ENCODE measurements at places on chromosomes 16 and 17.

DNA sequence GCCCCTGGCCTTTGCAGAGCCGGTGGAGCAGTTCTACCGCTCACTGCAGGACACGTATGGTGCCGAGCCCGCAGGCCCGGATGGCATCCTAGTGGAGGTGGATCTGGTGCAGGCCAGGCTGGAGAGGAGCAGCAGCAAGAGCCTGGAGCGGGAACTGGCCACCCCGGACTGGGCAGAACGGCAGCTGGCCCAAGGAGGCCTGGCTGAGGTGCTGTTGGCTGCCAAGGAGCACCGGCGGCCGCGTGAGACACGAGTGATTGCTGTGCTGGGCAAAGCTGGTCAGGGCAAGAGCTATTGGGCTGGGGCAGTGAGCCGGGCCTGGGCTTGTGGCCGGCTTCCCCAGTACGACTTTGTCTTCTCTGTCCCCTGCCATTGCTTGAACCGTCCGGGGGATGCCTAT lies 29.5 kb downstream of the CIITA start:
- DNase-seq: no peak

DNA sequence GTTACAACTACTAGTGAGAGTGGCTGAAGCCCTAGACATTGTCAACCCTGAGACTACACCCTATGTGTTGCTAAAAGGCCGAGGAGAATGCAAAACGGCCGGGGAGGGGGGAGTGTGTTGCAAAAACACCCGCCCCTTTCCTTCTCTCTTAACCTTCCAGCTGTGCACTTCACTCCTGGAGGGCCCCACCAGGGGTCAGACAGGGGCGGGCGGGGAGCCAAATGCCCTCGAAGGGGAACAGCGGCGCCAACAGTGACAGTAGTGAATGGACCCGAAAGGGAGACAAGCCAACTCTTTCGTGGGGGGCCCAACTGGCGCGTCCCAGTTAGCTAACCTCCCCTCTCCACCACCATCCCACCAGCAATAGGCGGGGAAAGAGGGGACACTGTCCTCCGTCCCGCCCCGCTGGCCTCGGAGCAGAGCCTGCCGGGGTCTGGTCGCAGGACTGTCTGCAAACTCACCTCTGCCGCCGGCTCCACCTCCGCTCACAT lies 352 bp downstream of the MARF1 start:
- peak; percentile 86 for DNase-seq

DNA sequence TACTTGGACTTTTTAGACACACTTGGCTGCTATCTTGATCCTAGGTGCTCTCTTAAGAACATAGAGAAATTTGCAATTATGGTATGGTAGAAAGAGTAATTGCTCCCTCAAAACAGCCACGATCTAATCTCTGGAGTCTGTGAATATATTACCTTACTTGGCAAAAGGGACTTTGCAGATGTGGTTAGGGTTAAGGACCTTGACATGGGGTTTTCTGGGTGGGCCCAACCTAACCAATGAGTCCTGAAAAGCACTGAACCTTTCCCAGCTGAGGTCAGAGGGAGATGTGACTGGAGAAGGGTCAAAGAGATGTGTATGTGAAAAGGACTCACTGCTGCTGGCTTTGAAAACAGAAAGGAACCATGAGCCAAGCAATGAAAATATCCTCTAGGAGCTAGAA lies 26.7 kb upstream of the MED13 start:
- no peak for DNase-seq

GRCh38 chr17:73625991-73626673 lies 18.1 kb downstream of the SDK2 start:
- DNase-seq: no peak

- no peak for DNase-seq
Observed at GRCh38 chr16:17027488-17028129, 443.2 kb downstream of the XYLT1 start.

DNA sequence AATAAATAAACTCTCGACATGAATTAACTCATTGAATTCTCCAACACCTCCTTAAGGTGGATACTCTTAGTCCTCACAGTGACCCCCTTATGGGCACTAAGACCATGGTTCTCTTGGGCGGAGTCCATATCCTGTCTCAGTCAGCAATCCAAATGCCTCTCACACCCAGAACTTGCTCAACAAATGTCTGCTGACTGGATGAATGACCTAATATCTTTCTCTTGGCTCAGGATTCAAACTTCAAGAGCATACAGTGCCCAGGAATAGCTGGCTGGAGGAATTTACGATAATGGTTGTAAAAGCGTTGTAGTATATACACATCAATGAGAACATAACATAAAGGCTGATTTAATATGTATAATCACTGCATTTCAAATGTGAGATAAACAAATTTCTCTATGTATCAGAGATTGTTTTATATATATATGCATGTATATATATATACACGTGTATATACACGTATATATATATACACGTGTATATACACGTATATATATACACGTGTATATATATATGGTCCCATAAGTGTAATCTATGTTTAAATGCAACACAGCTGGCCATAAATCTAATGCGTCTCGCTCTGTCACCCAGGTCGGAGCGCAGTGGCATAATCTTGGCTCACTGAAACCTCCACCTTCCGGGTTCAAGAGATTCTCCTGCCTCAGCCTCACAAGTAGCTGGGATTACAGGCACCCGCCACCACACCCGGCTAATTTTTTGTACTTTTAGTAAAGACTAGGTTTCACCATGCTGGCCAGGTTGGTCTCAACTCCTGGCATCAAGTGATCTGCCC lies 6.5 kb upstream of the UBB start:
- no peak for DNase-seq

GRCh38 chr16:27841061-27841801 lies 222.3 kb downstream of the GSG1L start:
- no peak for DNase-seq

DNA sequence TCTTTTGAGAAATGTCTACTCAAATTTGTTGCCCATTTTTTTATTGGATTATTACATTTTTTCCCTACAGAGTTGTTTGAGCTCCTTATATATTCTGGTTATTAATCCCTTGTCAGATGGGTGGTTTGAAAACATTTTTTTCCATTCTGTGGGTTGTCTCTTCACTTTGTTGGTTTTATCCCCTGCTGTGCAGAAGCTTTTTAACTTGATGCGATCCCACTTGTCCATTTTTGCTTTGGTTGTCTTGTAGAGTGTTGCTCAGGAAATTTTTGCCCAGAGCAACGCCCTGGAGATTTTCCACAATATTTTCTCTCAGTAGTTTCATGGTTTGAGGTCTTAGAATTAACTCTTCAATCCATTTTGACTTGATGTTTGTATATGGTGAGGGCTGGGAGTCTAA lies 592.8 kb upstream of the GOT2 start:
- DNase-seq: no peak

GRCh38 chr17:76501018-76501826 lies at the start of gene RHBDF2:
TSS of gene RHBDF2 (minus strand) at chr17:76501423. CDS start at chr17:76481524, 19,899 bp downstream.
- peak; percentile 86 for DNase-seq

DNA sequence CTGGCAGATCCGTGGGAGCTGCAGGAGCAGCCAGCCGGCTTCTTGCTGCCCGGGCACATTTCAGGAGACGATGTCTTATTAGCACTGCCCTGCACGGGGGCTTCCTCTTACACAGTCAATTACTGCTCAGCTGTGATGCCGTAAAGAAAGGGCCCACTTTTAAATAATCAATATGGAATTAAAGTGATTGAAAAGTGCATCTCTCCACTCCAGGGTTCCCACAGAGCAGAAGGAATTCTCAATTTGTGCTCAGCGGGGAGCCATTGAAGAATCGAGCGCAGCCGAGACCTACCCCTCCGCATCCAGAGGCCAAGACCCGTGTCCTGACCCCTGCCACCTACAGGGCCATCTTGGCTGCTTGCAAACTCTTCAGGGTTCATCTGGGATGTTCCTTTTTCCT lies 399.4 kb upstream of the C16orf82 start:
- no peak for DNase-seq

- no peak for DNase-seq
Observed at GRCh38 chr17:17034496-17035075, 7.7 kb upstream of the MPRIP start.

DNA sequence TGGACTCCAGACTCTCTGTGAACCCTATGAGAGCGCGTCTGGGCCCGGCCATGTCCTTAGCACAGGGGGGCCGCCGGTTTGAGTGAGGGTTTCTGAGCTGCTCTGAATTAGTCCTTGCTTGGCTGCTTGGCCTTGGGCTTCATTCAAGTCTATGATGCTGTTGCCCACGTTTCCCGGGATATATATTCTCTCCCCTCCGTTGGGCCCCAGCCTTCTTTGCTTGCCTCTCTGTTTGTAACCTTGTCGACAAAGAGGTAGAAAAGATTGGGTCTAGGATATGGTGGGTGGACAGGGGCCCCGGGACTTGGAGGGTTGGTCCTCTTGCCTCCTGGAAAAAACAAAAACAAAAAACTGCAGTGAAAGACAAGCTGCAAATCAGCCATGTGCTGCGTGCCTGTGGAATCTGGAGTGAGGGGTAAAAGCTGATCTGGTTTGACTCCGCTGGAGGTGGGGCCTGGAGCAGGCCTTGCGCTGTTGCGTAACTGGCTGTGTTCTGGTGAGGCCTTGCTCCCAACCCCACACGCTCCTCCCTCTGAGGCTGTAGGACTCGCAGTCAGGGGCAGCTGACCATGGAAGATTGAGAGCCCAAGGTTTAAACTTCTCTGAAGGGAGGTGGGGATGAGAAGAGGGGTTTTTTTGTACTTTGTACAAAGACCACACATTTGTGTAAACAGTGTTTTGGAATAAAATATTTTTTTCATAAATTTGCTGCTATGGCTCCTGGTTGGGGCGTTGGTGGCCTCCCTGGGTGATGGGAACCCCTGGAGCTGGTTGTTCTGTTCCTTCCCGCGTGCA lies 23.1 kb downstream of the STAT5A start:
- DNase-seq: no peak

DNA sequence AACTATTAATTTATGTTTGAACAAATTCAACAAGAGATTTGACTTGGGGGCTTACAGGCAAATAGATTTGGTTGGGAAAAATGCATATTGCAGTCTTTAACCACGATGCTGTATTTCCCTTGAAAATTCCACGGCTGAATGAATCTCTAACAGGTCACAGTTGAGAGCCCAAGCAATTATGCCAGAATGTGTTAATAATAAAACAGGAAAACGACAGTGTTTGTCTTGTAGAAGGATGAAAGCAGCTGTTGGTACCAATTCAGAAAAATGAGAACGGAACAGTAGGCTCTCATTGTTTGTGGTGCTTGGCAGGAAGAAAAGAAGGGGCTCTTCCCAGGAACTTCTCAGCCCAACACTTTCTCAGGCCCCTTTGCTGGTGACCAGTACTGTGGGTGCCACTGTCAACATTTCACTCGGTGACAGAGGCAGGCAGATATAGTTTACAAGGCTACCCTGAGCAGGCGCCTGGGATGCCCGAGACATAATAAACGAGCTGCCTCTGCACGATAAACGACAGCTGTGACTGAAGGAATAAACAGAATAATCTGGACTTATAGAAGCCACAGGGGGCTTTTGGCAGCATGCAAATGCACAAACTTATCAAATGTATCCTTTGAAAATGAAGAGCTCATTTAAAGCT lies 387.1 kb downstream of the HS3ST4 start:
- DNase-seq: no peak

GRCh38 chr16:30490210-30490609 lies 17.7 kb downstream of the ITGAL start:
- no peak for DNase-seq

DNA sequence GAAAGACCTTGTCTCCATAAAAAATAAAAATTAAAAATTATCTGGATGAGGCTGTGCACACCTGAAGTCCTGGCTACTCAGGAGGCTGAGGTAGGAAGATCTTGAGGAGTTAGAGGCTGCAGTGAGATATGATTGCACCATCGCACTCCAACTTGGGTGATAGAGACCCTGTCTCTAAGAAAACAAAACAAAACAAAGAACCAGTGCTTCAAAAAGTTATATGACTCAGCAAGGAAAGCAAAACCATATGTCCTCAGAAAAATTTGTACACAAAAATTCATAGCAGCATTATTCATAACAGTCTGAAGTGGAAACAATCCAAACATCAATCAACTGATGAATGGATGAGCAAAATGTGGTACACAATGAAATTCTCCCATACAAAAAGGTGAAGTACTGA lies 48.9 kb downstream of the SLFN5 start:
- DNase-seq: no peak

- no peak for DNase-seq
Observed at GRCh38 chr17:40352237-40352778, 12.2 kb downstream of the GJD3 start.

- no peak for DNase-seq
Observed at GRCh38 chr17:4161192-4161966, 18.4 kb downstream of the CYB5D2 start.

- DNase-seq: no peak
Observed at GRCh38 chr17:1829216-1829591, 498 bp downstream of the SMYD4 start.

GRCh38 chr16:87330646-87331045 lies 13.5 kb upstream of the C16orf95 start:
- DNase-seq: no peak

- no peak for DNase-seq
Observed at GRCh38 chr17:32871746-32872145, 5.2 kb downstream of the MYO1D start.

- no peak for DNase-seq
Observed at GRCh38 chr16:82033683-82034300, 1.3 kb upstream of the HSD17B2 start.

DNA sequence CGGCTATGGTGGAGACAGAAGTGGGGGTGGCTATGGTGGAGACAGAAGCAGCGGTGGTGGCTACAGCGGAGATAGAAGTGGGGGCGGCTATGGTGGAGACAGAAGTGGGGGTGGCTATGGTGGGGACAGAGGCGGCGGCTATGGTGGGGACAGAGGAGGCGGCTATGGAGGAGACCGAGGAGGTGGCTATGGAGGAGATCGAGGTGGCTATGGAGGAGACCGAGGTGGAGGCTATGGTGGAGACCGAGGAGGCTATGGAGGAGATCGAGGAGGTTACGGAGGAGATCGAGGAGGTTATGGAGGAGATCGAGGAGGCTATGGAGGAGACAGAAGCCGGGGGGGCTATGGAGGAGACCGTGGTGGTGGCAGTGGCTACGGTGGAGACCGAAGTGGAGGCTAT lies 24.1 kb downstream of the HEATR9 start:
- no peak for DNase-seq

DNA sequence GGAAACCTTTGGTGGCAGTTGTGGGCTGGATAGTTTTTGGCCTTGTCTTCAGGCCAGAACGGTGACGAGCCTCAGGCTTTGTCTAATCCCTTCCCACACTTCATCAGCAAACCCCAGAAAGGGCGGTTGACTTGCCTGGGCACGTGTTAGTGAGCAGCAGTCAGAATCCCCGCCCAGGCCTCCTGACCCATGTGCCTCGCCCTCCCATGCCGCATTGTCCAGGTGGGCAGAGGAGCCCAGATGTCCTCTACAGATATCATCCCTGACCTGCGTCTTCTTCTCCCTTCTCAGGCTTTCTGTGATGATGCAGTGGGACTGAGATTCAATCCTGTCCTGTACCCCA lies 82.5 kb downstream of the OR1D5 start:
- DNase-seq: no peak

DNA sequence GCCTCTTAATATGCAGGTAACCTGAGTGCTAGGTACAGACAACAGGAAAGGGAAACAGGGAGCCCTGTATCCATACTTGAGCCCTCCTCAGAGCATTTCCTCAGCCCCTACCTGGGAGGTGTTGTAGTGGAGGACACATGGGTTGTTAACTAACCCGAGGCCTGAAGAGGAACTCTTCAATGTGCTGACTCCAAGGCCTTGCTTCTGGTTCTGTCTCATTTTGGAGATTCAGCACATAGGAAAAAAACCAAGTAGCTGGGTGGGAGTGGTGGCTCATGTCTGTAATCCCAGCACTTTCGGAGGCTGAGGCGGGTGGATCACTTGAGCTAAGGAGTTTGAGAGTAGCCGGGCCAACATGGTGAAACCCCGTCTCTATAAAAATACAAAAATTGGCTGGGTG lies 24.8 kb downstream of the SNX11 start:
- no peak for DNase-seq

Measured in NK-92 treated with Interleukin-12 subunit alpha and Interleukin-12 subunit beta, amount 100 ng/mL, for 24 hours (cell line).